ENCODE measurements at places on chromosomes 6 and 20.

GRCh38 chr6:88616380-88616779, 347.0 kb downstream of the RNGTT start:
- DNase-seq, result no peak

DNA sequence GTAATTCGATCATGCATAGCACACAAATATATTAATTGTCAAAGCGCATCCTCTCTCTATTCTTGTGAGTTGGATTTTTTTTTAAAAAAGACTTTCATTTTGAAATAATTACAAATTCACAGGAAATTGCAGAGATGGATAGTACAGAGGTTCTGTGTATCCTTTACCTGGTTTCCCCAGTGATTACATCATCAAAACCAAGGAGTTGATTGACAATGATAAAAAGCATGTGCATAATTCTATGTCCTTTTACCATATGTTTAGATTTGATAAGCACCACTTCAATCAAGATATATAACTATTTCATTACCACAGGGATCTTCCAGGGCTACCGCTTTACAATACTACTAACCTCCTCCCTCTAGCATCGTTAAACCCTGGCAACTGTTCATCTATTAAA, 40.2 kb downstream of the CCN2 start:
- DNase-seq, result no peak

GRCh38 chr6:146103416-146104072, 74.7 kb downstream of the GRM1 start:
- DNase-seq, result no peak

GRCh38 chr6:31967926-31968320, 4.0 kb downstream of the DXO start:
- no peak for DNase-seq

DNA sequence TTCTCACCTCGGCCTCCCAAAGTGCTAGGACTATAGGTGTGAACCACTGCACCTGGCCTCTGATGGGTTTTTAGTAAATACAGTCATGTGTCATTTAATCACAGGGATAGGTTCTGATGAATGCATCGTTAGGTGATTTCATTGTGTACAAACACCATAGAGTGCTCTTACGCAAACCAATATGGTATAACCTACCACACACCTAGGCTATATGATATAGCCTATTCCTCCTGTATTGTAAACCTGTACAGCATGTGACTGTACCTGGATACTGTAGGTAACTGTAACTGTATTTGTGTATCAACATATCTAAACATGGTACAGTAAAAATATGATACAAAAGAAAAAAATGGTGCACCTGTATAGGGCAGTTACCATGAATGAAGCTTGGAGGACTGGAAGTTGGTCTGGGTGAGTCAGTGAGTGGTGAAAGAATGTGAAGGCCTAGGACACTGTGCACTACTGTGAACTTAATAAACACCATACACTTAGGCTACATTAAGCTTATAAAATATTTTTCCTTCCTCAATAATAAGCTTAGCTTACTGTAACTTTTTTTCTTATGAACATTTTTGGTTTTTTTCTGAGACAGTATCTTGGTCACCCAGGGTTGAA, 10.0 kb downstream of the BICRAL start:
- peak; percentile 72 for DNase-seq

GRCh38 chr6:84089081-84089480, 55.5 kb downstream of the MRAP2 start:
- no peak for DNase-seq

DNA sequence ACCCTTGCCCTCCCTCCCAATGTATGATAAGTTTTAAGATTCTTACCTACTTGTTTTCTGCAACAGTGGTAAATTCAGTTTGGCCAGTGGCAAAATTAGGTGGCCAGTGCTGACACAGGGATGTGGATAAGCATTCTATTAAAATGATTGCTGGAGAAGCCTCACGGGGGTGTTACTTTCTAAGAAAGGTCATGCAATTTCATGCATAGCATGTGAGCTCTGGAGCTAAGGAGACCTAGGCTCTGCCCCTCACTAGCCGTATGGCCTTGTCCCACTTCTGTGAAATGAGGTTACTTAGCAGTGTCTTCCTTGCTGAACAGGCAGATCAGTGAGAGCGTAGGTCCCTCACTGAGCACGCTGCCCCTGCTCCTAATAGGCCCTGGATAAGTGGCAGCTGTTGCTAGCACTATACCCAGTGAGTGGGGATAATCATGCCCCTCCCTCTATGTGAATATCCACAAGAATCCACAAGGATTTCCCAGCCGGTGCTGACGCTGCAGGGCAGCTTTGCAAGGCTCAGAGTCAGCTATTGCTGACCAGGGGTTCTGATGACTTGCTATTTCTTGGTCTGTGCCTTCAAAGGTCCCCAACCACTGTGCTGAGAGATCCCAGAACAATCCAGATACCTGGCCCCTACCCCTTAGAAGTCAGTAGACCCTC, 86.5 kb upstream of the MRPS10 start:
- DNase-seq, result no peak

GRCh38 chr6:137849981-137850714, 16.9 kb upstream of the TNFAIP3 start:
- DNase-seq, result no peak

DNA sequence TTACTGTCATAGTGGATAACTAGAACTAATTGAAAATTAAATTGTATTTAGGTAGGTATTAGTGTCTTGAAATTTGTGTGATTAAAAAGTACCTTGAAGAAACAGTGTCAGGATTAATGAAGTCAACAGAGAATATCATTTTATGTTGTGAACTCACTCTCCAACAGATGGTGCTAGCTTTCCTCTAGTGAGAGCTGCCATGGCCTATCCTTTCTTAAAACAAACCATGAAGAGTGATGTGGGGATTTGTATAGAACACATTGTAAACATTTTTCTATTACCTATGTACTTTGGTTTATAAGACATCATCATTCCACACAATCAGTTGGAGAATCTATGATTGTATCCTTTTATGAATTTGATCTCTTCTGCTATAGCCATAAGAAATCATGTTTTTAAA, 4.8 kb upstream of the SRSF12 start:
- DNase-seq, result peak; percentile 44

DNA sequence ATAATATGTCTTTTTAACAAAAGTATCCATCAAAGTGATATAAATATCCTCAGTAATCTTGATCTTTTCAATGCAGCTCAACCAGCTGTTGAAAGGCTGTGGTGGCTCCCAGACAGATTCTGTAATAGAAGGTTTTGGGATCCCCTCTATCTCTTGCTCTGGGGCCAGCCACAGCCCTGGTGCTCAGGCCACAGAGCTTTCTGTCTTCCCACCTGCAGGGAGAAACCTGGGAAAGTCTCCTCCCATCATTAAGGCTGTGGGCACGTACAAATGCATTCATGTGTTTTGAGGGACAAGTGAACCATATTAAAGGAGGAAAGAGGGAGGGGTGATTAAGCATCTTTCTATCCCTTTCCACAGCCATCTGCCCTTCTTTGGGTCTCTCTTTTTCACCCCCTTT, 183.1 kb downstream of the PRDM13 start:
- no peak for DNase-seq

DNA sequence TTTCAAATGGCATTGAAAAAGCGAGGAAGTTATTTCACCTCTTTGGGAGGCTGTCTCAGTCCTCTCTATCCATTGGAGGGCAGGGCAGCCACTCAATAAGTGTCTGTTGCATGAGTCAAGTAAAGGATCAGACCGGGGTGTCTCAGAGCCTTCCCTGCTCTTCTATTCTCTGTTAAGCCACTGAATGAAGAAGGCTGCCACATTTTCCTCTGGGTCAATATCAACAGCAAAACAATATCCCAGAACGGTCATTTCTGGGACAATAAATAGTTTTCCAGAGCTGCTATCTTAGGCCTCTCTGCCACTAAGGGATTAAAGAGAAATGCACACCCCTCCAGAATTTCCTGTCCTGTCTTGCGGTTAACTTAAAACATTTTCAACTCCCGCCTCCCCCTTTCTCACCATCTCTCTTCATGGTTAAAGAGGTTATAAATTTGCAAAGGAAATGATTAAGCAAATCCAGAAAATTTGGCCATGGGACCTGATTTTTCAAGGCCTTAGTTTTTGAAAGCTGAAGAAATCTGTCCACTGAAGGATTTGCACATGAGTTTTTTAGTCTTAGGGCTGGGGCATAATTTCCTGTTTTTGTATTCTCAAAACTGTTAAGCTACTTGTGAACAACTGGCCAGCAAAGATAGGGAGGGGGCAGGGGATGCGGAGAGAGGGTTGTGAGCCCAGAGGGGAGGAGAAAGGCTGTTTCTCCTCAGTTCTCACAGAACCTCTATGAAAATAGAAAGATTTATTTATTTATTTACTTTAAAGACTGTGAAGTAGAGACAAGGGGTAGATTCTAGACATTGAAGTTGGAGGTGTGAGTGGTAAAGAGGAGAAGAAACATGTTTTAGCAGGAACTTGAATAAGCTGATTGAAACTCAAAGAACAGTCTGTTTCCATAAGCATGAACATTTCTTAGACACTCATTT, 135.7 kb downstream of the BCAS1 start:
- peak; percentile 82 for DNase-seq

DNA sequence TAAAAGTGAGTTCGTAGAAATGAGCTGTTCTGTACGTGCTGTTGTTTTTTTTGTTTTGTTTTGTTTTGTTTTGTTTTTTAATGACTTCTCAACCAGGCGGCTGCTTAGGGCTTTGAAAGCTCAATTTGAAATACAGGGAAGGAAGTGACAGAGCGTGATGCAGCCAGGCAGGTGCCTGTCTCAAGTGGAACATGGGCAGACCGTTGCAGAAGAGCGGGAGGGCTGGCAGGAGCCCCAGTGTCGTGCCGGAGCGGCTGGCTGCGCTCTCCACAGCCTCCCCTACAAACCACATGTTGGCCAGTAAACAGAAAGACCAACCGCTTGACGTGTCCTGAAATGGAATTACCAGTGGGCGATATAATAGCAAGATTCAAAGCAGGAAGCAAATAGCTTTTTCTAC, 164.9 kb upstream of the RREB1 start:
- DNase-seq, result no peak

- peak; percentile 61 for DNase-seq
Measured at GRCh38 chr20:40689100-40689942, at the start of gene MAFB. TSS of gene MAFB (minus strand) at chr20:40689236. CDS start at chr20:40688850, 386 bp downstream.

DNA sequence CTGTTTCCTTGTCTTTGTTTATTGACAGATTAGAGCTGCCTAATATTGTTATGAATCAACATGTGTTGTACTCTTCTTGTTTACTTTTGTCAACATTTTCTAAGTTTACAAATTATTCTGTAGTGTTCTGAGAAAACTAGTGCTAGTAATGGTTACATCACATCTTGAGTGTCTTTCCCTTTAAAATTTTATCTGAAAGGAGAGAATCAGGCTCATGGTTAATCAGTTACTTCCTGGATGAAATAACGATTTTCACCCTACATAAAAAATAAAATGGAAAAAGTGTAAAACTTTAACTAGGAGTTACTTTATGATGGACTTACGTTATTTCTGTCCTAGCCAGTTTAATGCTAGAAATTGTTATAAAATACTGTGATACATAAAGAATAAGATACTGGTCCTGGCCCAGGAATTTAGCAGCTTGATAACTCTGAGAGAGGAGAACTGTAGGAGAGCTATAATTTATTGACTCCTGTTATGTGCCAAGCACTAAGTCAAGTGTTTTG, 26.4 kb upstream of the BMP5 start:
- no peak for DNase-seq

DNA sequence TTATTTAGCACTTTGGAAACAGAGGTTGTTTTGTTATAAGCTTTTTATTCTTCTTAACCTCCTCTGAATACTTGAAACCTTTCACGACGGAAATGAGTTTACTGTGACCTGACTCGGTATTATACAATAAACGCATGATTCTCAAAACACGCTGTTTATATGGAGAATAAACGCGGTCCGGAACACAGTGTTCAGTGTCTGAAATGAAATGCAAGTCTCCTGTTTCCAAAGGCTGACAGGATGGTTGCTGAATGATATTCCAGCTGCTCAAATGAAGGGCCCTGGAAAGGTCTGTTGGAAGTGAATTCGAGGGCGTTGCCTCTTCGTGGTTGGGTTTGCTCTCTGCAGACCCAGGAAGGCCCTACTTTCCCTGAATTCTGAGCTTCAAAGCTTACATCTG, 83.4 kb downstream of the RSPH3 start:
- no peak for DNase-seq

GRCh38 chr6:4930025-4930691, 73.7 kb downstream of the RPP40 start:
- DNase-seq, result no peak

DNA sequence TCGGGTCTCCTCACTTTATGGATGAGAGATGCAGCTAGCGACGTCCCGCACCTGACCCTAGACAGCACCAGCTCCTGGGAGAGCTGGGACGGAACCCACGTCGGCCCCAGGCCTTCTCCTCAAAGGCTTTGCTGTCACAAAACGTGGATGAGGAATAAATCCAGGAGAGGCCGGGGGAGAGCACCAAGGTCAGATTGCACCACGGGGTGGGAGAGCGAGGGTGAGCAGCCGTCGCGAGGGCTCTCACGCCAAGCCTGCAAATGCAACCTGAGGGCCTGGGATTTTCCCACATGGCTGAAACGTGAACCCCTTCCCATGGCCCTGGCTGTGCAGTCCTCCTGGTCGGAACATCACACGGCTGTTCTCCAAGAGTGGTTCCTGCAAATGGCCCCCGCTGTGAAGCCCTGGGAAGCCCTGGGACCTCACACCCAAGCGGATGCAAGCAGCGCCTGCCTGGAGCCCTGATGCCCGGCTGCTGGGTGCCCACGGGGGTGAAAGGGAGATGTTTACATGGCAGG, 45.3 kb downstream of the DLL1 start:
- no peak for DNase-seq

GRCh38 chr6:96777113-96777512, 60.2 kb downstream of the GPR63 start:
- DNase-seq, result no peak

DNA sequence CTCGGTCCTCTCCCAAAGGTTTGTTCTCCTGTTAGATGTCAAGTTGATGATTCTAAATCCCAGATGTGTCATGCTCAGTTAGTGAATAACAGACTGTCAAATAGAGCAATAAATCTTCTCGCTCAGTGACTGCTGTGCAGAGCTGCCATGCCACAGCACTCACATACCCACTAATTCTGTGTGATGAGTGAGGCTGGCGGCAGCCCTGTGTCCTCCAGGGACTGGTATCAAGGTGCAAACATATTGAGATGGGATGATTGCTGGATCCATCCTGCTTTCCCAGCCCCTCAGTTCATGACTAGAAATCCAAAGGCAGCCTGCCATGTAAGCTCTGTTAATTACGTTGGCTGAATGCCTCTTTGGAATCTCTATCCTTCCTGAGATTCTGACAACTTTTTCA, 103.9 kb downstream of the OLIG3 start:
- no peak for DNase-seq

DNA sequence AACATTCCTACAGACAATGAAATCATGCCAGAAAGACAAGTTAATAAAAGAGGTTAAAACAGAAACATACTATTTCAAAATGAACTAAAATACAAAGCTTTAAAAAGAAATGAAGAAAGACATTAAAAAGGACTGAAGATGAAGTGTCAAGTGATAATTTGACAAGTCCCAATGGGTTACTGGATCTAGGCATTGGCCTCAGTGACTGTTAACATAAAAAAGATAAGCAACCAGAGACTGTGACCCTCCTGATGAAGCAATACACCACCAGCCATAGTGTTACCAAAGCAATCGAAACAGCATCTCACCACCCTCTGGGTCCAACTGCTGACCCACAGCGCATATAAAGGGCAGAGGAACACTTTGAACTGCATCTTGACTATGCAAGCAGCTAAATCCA, 130.3 kb downstream of the FIG4 start:
- DNase-seq, result no peak

Data from bronchial epithelial cell (primary cell).